ENCODE measurements at places on chromosomes 2 and 18.
A peak's percentile ranks its signal among the peaks of the same experiment; 100 is the strongest.

- DNase-seq = no peak
These were observed 831.1 kb downstream of the GALR1 start for GRCh38 chr18:78080761-78081160.

DNA sequence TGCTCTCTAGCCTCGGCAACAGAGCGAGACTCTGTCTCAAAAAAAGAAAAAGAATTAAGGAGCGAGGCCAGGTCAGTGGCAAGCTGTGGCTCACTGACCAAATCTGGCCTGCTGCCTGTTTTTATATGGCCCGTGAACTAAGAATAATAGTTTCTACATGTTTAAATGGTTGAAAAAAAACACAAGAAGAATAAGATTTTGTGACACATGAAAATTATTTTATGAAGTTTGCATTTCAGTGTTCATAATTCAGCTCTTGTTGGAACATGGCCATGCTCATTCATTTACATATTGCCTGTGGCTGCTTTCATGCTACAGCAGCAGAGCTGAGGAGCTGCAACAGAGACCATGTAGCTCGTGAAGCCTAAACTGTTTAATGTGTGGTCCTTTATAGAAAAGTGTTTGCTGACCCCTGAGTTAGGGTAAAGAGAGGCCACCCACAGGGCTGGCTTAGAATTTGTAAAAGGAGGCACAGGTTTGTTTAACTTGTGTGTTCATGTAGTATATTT, 59.5 kb downstream of the MFSD6 start:
- DNase-seq = peak; percentile 60

GRCh38 chr18:9094307-9095226, 7.9 kb upstream of the NDUFV2 start:
- peak; percentile 42 for DNase-seq

DNA sequence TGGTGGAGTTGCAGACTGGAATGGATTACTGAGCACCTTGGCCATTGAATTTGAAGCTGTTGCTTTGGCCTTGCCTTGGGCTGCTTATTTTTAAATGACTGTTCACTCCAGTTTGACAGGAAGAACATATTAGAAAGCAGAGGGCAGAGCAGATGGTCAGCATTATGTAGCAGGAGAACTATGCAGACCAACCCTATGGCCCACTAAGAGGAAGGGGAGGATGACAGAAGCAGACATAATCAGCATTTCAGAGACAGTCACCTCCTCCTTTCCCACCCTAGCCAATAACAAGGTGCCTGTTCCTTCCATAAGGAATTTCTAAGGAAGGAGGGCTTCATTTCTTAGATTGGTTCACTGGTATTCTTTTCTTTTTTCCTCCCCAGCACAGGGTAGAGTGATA, 2.4 kb downstream of the CHRNA1 start:
- no peak for DNase-seq

- no peak for DNase-seq
These were observed 50.0 kb downstream of the SFXN5 start for GRCh38 chr2:73021371-73022010.

GRCh38 chr2:237533668-237534161, 32.7 kb upstream of the PRLH start:
- DNase-seq = peak; percentile 28

- no peak for DNase-seq
These were observed 566 bp upstream of the POLI start for GRCh38 chr18:54268751-54269150.

- no peak for DNase-seq
These were observed 1.6 kb upstream of the LPIN1 start for GRCh38 chr2:11744631-11745394.

GRCh38 chr18:41391616-41392595, 563.1 kb upstream of the PIK3C3 start:
- peak; percentile 12 for DNase-seq

DNA sequence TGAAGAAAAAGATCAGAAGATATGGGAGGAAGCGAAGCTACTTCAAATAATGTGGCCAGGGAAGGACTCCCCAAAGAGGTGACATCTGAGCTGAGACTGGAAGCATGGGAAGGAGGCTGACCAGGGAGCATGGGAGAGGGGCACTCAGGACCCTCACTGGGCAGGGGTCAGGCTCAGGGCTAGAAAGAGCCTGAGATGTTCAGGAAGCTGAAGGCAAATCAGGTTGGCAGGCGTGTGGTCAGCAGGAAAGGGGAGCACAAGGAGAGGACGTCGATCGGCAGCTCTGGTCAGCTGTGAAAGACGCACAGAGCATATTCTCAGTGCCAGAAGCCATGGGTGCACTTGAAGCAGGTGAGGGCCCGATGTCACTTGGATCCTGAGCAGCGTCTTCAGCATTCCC, 38.2 kb upstream of the KLHL29 start:
- no peak for DNase-seq

GRCh38 chr18:12455496-12455895, 47.8 kb downstream of the PRELID3A start:
- DNase-seq = no peak

DNA sequence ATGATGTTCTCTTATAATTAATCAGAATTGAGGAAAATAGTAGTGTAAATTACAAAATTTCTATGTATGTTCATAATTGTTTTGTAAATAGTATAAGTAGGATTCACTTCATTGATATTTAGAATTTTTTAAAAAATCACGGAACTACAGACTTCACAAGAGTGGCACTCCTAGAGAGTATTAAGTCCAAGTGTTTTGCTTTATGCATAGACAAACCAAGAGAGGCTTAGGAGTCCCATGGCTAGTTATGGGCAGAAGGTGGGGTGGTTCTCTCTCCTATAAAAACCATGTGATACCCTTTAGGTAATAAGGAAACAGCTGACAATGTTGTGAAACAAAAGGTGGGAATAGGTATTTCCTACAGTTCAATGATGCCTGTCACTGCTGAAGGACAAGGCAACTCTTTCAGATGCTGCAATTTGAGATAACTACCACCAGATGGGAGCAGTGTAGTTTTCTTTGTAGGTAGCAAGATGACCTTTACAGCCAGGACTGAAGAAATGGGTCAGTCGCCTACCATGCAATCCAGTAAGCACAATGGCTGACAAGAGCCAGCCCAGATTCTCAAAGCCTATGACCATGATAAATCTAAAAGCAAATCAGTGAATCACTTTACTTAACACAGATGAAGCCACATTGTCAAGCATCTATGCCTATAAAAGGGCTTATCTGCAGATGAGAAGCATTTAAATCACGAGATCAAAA, 83.9 kb downstream of the AAK1 start:
- DNase-seq = peak; percentile 80

DNA sequence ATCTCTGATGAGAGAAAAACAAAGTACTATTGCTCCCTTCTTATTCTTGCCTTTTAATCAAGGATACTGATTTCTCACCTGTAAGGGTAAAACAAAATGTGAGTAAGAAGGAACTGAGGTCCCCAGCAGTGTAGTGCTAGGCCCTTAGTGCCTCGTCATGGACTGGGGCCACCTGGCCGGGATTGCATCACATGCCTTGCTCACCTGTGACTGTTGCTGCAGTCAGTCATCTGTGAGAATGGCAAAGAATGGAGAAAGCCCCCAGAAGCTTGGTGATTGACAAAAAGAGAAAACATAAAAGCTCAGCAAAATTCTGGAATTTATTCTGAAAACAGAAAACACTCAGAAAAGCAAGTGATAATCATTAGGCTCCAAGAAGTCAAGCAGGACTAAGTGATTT, 63.4 kb downstream of the SPATS2L start:
- DNase-seq = no peak

DNA sequence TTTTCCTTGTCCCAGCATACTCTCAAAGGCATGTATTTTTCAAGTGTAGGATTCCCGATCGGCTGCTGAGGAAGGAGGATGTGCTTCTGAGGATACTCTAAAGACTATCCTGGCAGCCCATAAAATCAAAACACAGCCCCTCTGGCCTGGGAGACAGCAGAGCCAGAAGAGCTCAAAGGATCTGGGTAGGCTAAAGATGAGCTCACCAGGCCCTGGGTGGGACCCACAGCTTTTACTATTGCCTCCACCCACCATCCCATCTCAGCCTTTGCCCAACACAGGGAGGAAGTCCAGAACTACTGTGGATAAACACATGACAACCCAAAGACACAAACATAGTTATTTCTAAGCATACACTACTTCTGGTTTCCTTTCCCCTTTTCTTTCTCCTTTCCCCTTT, 79.1 kb upstream of the ZFP36L2 start:
- DNase-seq = no peak

DNA sequence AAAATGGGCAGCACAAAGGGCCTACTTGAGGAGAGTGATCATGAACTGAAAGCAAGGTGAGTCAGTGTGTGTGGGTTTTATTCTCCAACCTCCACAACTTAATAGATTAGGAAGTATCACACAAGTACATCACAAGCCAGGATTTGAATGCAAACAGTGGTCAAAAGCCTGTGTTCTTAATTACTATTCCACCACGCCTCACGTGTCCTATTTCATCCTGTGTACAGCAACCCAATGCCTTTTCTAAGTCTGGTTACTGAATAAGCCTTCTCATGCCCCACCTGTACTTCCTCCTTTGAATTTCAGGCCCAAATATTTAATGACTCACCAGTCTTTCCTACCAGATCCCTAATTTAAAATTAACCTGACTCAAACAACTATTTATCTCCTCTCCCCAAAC, 755.7 kb upstream of the SLC8A1 start:
- no peak for DNase-seq

All from GM12865 (cell line).